ENCODE measurements at places on chromosomes 7 and 10. TPM values are rescaled to one million over a fixed set of nuclear protein-coding genes. Genes with fewer than 3 reads are reported as not detected.

Gene PKD2L1
- total RNA-seq, result not detected

Gene C10orf105
- total RNA-seq, result not detected

Gene ADCYAP1R1
- total RNA-seq, result not detected

Gene OR6B1
- not detected for total RNA-seq

Gene TAS2R3
- 1.8 TPM for total RNA-seq

Gene HOXA4
- 0.66 TPM for total RNA-seq

Gene AFAP1L2
- total RNA-seq, result 0.29 TPM

Gene HMX2
- total RNA-seq, result not detected

Gene CHAT
- total RNA-seq, result not detected
